Breast epithelium (tissue), 4 donors: ENCODE measurements at places on chromosomes 4 and X. TPM values are rescaled to one million over a fixed set of nuclear protein-coding genes. Genes with fewer than 3 reads are reported as not detected.

Gene SYP
- 1.0 TPM for total RNA-seq

Gene HSFX4
- not detected for total RNA-seq

Gene ZRSR2
- total RNA-seq: 8.9 TPM

Gene ABCB7
- 53.4 TPM for total RNA-seq

Gene SLC4A4
- 1.4 TPM for total RNA-seq

DNA sequence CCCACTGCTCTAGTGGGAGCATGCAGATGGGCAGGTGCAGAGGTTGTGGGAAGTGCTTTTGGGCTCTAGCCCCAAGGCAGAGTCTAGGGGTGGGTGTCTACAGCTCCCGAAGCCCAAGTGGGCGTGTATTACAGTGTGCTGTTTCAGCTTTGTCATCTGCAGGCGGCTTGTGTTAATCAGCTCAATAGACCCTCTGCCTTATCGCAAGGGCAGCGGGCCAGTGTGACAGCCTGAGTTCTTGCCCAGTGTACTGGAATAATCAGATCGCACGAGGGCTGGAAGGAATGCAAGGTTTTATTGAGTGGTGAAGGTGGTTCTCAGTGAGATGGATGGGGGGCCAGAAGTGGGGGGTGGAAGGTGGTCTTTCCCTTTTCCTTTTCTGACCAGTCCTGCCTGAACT, 529.4 kb upstream of the AMOT start:
- H3K36me3 ChIP-seq: no peaks in the 10 kb centered on the region
- no peak for DNase-seq
- H3K4me1 ChIP-seq: no peaks in the 10 kb centered on the region
- H3K4me3 ChIP-seq: no peak overlapping the region

DNA sequence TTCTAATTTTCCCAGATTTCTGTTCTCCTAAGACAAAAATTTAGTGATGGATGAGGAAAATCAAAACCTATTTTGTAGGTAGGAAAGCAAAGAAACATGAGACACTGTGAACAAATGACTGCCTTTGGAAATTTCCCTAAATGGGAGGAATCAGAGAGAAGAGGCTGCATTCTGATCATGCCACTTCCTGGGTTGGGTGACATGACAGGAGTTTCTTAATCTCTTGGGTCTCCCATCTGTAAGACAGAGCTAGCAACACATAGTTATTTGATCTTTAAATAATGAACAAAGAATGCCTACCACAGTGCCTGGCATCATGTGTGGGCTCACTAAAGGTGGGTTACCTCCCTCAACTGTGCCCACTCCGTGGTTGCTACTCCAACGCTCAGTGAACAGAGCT, 57.1 kb downstream of the CCDC149 start:
- no peaks in the 10 kb centered on the region for H3K27me3 ChIP-seq
- no peak overlapping the region for H3K4me3 ChIP-seq
- DNase-seq: no peak
- no peak overlapping the region for H3K27ac ChIP-seq
- no peaks in the 10 kb centered on the region for H3K4me1 ChIP-seq

DNA sequence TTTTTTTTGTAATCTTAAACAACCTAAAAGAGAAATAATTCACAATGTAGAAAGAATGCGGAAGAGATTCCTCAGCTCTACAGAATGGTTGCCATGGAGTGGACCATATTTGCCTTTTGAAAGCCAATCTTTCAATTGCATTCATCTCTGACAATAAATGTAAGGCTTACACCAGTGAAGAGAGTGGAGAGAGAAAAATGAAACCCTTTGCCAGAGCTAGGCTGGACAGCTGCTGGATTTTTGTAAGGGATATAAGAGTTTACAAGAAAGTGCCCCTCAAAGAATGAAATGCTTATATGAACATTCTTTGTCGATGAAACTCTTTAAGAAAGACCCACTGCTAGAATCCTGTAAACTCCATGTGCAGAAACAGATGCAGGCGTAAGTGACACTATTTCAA, 66.0 kb upstream of the FAT1 start:
- H3K27me3 ChIP-seq: no peaks in the 10 kb centered on the region
- H3K36me3 ChIP-seq: no peaks in the 10 kb centered on the region
- no peak for DNase-seq
- no peak overlapping the region for H3K4me3 ChIP-seq
- H3K27ac ChIP-seq: no peak overlapping the region

- no peak for DNase-seq
- H3K36me3 ChIP-seq: no peaks in the 10 kb centered on the region
- H3K27me3 ChIP-seq: no peaks in the 10 kb centered on the region
- no peak overlapping the region for H3K27ac ChIP-seq
- H3K4me3 ChIP-seq: no peak overlapping the region
- H3K4me1 ChIP-seq: no peaks in the 10 kb centered on the region
Measured at GRCh38 chr4:48727666-48728459, 52.2 kb downstream of the FRYL start.

- H3K4me1 ChIP-seq: no peaks in the 10 kb centered on the region
- H3K36me3 ChIP-seq: no peaks in the 10 kb centered on the region
- H3K4me3 ChIP-seq: no peak overlapping the region
- H3K27ac ChIP-seq: no peak overlapping the region
- DNase-seq: no peak
Measured at GRCh38 chr4:158411269-158411668, 110.4 kb upstream of the RXFP1 start.

- H3K27me3 ChIP-seq: peaks cover 21% of the 10 kb centered on the region
- H3K4me3 ChIP-seq: no peak overlapping the region
- DNase-seq: no peak
- no peak overlapping the region for H3K27ac ChIP-seq
Measured at GRCh38 chrX:40068048-40068447, 29.7 kb downstream of the BCOR start.

DNA sequence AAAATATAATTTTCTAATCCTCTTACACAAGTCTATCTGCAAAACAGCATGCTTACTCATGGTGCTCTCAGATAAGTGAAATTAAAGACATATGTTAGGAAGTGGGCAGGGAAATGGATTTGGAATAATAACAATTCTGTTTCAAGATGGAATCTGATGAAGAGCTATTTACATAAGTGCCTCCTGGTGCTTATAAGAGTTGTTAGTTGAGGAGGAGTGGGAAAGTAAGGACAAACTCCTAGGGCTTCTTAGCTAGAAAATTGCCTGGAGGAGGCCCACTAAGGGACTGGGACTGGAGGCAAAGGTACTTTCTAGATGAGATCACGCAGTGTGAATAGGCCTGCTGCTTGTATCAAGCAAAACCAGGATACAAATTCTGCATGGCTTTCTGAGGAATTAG, 939.8 kb downstream of the GLUD2 start:
- H3K36me3 ChIP-seq: no peaks in the 10 kb centered on the region
- H3K27me3 ChIP-seq: no peaks in the 10 kb centered on the region
- H3K4me3 ChIP-seq: no peak overlapping the region
- H3K27ac ChIP-seq: no peak overlapping the region
- no peaks in the 10 kb centered on the region for H3K4me1 ChIP-seq

GRCh38 chr4:133146574-133147241, 2.4 kb upstream of the PCDH10 start:
- H3K27me3 ChIP-seq: peaks cover 3% of the 10 kb centered on the region
- H3K36me3 ChIP-seq: no peaks in the 10 kb centered on the region
- H3K27ac ChIP-seq: no peak overlapping the region
- peak overlapping the region; percentile 42 for H3K4me3 ChIP-seq

GRCh38 chr4:85828027-85828890, 353.3 kb downstream of the ARHGAP24 start:
- H3K36me3 ChIP-seq: no peaks in the 10 kb centered on the region
- H3K4me1 ChIP-seq: no peaks in the 10 kb centered on the region

DNA sequence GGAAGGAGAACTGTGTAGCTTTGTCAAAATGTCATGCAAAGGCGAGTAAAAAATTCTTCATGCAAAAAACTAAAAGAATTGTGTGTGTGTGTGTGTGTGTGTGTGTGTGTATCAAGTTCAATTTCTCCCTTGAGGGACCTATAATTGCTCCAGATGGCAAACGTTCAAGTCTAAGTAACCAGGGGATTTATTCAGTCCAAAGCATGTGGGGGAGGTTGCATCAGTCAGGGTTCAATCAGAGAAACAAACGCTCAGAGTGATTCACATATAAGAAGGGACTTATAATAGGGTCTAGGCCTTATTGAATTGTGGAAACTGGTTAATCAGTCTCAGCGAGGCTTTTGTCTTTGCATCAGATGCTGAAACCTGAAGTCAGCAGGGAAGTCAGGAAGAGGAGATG, 5.0 kb downstream of the DCAF8L1 start:
- no peaks in the 10 kb centered on the region for H3K27me3 ChIP-seq
- H3K4me3 ChIP-seq: no peak overlapping the region
- no peaks in the 10 kb centered on the region for H3K36me3 ChIP-seq
- H3K4me1 ChIP-seq: no peaks in the 10 kb centered on the region
- no peak overlapping the region for H3K27ac ChIP-seq

DNA sequence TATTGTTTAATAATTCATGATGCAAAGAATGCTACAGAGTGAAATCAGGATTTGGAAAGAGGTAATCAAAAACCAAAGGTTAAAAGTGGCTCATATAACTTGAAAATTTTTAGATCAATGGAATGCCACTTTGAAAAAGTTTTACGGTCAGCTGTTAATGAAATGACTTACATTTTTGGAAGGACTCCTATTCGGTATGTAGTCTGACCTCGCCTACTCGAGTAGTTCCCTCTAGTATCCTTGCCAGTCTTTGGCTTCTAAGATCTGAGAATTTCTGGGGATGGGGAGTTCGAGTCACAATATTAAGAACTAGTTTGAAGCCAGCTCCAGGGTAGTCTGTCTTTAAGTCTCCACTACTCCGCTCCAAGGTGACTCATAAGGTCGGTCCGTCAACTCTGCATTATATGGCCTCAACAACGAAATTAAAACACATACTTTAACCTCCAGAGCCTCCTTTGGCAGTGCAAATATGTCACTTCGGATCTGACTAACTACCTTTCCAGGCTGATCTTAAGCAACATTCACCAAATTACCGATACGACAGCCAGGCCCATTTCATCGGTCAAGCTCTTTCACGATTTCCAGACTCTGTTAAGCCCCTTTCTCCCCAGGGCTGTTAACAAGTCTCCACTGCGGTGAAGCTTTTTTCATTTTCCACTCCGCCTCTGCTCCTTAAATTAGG, 733 bp upstream of the NAA15 start:
- DNase-seq: no peak
- peak overlapping the region; percentile 96 for H3K27ac ChIP-seq
- H3K36me3 ChIP-seq: no peaks in the 10 kb centered on the region
- peak overlapping the region; percentile 99 for H3K4me3 ChIP-seq

DNA sequence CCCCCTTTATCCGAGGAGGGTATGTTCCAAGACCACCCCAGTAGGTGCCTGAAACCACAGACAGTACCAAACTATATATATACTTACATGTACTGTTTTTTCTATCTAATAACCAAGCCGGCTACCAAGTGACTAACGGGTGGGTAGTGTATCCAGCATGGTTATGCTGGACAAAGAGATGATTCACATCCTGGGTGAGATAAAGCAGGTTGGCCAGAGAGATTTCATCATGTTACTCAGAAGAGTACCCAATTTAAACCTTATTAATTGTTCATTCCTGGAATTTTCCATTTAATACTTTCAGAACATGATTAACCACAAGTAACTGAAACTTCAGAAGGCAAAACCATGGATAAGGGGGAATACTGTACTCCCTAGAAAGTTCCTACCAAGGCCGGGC, 46.5 kb downstream of the RFC1 start:
- no peaks in the 10 kb centered on the region for H3K27me3 ChIP-seq
- no peaks in the 10 kb centered on the region for H3K4me1 ChIP-seq
- H3K27ac ChIP-seq: no peak overlapping the region
- no peak for DNase-seq
- H3K4me3 ChIP-seq: no peak overlapping the region
- H3K36me3 ChIP-seq: no peaks in the 10 kb centered on the region

DNA sequence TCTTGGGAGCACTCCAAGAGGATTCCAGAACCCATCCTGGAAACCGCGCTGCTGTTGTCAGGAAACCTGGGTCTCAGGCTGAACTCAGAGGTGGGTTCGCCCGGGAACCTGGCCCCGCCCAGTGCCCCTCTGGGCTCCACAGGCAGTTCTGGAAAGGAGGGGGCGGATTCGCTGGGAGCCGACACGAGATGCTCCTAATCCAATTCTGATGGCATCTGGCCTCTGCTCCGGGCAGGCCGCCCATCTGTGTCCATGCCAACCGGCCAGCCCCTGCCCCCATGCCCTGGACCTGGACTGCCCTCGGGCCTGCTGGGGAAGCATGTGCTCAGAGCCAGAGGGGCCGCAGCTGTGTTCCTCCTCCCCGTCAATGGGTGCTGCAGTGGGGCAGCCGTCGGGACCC, 21.0 kb downstream of the ATP2B3 start:
- no peak for DNase-seq
- H3K4me3 ChIP-seq: no peak overlapping the region
- H3K27ac ChIP-seq: no peak overlapping the region
- no peaks in the 10 kb centered on the region for H3K4me1 ChIP-seq

DNA sequence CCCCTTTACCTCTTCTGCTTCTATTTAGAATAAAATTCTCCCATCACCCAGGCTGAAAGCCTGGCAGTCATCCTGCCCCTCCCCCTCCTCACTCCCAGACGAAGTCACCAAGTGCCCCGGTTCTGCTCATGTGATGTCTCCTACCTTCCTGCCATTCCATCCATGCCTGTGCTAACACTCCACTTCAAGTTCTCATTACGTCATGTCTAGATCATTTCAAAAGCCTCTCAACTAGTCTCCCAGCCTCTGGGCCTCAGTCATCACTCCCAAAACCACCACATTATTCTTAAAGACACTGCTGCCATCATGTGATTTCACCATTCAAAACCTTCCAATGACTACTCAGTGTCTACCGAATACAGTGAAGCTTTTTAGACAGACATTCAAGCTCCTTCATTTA, 17.2 kb upstream of the HOPX start:
- H3K4me3 ChIP-seq: no peak overlapping the region
- no peaks in the 10 kb centered on the region for H3K4me1 ChIP-seq
- H3K36me3 ChIP-seq: no peaks in the 10 kb centered on the region
- H3K27me3 ChIP-seq: no peaks in the 10 kb centered on the region

DNA sequence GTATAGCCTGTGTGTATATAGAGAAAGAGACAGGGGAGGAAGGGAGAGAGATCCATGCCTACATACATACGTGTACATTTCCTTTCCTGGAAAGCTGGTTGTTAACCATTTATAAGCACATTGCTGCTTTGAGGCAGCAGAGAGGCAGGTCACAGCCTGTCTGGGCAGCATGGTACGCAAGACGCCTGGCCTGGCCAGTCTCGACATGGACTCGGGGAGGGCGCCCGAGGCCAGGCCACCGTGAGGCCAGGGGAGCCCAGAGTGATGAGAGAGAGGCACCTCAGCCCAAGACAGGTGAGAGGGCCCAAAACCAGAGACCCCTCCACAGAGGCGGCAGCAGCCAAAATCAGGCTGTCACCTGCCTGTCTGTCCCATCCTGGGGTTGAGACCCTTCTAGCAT, 3.9 kb downstream of the TREX2 start:
- no peak overlapping the region for H3K4me3 ChIP-seq
- peaks cover 18% of the 10 kb centered on the region for H3K27me3 ChIP-seq
- no peak for DNase-seq
- no peaks in the 10 kb centered on the region for H3K4me1 ChIP-seq

- H3K36me3 ChIP-seq: no peaks in the 10 kb centered on the region
- H3K27ac ChIP-seq: no peak overlapping the region
- no peak overlapping the region for H3K4me3 ChIP-seq
- DNase-seq: no peak
- H3K27me3 ChIP-seq: no peaks in the 10 kb centered on the region
Measured at GRCh38 chr4:64538219-64538618, 129.0 kb upstream of the TECRL start.

- DNase-seq: no peak
- H3K4me1 ChIP-seq: no peaks in the 10 kb centered on the region
- no peaks in the 10 kb centered on the region for H3K36me3 ChIP-seq
- no peaks in the 10 kb centered on the region for H3K27me3 ChIP-seq
- no peak overlapping the region for H3K27ac ChIP-seq
Measured at GRCh38 chr4:159983082-159983481, 880.2 kb downstream of the RAPGEF2 start.

- DNase-seq: no peak
- no peaks in the 10 kb centered on the region for H3K27me3 ChIP-seq
- H3K4me1 ChIP-seq: no peaks in the 10 kb centered on the region
- H3K36me3 ChIP-seq: no peaks in the 10 kb centered on the region
Measured at GRCh38 chr4:130698251-130698650, 1602.3 kb downstream of the C4orf33 start.
